ENCODE measurements at places on chromosomes 6 and 20.

DNA sequence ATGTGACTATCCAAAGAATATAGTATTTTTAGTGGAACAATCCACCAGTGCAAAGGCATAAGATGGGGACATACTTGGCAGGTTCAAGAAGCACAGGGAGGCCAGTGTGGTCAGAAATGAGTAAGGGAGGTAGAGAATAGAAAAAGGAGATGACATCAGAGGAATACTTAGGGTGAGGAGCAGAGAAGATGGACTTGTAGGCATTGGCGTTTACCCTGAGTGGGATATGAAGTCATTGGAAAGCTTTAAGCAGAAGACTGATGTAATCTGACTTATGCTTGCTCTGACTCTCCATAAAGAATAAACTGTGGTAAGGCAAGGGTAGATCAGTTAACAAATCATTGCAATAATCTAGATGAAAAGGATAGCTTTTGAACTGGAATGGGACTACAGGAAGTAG is 228.7 kb downstream of the GJA1 start:
- DNase-seq: no peak

DNA sequence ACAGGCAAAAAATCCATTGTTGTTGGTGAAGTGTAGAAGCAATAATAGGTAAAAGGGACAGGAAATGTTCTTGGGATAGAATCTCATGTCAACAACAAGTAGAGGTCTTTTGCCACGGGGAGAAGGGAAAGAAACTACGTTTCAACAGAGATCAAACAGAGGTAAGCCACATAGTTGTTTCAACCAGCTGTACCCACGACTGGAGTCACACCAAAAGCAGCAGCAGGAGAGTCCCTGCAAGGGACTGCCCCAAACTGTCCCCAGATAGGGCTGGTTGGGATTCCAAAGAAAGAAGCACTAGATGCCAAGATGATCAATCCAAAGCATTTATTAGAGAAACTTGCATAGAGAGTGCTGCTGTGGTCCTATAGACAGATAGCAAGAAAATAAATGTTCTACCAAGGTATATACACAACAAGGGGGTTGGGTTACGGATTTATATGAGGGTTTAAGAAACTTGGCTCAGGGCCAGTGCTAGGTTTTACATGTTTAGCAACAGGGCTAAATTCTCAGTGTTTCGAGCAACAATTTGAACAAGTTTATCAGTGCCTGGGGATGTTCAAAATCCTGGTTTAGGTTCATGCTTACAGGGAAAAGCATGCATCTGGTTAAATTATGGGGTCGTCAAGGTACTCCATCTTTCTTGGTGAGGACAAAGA is 466.5 kb downstream of the MMUT start:
- DNase-seq: no peak

DNA sequence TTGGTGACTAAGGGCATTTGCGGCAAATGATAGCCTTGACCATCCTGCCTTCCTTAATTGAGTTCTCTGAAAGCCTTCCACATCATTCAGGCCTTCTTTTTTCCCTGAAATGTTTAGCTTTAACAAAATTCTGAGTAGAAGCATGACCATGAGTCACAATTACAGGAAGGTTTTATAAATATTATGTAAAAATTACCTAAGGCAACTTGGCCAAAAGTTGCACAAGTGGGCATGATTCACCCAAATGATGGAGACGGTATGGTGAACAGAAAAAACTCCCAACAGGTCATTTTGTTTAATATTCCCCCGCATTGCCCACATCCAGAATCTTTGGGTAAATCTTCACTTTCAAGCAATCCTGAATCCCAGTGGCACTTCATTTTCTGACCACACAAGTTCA is 37.0 kb downstream of the MC3R start:
- DNase-seq: no peak

- no peak for DNase-seq
These were observed 9.5 kb downstream of the MBOAT1 start for GRCh38 chr6:20202699-20203302.

- peak; percentile 74 for DNase-seq
These were observed 107.8 kb downstream of the ZFP64 start for GRCh38 chr20:52083627-52084232.

Measured in astrocyte of the spinal cord (primary cell).